NCI-H1417 treated with DMSO at 0.1 percent for 48 hours (cell line): ENCODE measurements at places on chromosomes 11 and 22.

DNA sequence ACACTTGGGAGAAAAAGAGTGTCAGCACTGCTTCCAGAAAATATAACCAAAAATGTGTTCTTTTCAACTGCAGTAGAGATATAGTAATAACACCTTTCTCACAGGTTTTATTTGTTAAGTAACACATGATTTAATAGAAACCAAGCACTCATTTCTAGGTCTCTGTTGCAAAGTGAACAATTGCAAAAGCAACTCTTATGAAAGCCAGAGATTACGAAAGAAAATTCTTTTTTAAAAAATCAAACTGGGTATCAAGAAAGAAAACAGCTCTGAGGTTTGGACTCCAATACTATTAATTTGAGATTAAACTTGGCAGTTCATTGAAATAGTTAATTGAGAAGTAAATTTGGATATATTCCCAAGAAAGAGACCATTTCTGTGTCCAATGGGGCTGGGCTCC is 9.8 kb upstream of the XKR3 start:
- no peak for DNase-seq

DNA sequence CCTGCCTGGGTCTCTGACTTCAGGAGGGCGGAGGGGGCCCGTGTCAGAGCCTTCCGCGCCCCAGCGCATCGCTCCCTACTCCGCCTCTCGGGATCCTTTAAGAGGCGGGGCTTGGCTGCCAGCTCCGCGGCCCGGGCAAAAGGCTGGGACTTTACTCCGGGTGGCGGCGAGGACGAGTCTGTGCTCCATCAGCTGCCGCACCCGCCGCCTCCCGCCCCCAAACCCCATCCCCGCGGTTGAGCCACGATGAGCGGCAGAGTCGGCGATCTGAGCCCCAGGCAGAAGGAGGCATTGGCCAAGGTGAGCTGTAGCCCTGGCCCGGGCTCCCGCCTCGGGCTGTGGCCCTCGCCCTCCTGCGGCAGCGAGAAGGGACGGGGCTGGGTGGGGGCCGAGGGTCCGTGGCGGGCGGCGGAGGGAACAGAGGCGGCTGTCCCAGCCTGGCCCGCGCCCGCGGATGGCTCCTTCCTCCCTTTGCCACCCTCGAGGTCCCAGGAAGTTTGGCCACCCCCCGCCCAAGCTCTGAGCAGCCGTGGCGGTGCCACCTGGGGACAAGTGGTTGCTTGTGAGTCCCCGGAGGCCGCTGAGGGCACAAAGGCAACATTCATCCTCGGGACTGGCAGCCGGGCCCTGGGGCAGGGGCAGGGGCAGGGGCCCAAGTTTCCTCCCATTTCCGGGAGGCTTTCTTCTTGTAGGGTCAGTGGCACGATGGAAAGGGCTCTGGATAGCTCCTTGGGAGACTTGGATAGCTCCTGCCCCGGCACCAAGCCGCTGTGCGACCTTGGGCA is at the start of gene SEC14L2:
SEC14L2 (plus strand) TSS at position 148 of the 785 bp plus-strand sequence; CDS start at position 247, 99 bp downstream.
- DNase-seq, result no peak

GRCh38 chr11:12719221-12719620 is 45.0 kb downstream of the TEAD1 start:
- DNase-seq, result no peak

DNA sequence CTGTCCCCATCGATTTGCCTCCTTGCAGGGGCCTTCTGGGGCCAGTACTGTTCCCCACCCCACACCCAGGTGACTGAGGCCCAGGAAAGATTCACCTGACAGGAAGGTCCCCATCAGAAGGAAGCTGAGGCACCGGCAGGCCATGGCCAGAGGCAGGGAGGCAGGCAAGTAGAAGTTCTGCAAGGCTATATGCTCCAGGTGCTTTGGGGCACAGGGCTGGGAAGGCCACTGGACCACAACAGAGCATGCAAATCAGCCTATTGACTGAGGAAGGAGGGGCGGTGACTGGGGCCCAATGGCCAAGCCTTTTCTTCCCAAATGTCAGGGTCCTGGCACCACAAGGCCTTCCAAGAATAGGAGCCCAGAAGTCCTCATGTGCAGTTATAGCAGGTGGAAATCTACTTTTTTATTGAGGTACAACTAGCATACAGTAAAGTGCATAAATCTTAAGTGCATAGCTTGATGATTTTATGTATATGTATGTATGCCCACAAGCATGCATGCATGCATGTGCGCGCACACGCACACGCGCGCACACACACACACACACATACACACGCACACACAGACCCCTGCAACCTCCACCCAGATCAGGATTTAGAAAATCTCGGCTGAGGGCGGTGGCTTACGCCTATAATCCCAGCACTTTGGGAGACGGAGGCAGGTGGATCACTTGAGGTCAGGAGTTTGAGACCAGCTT is at the start of gene VPREB3:
VPREB3 (minus strand) TSS at position 206 of the 700 bp plus-strand sequence; CDS start at position 144, 62 bp downstream.
- DNase-seq, result no peak

GRCh38 chr11:66333896-66334604 is 2.2 kb downstream of the RIN1 start:
- DNase-seq, result no peak

DNA sequence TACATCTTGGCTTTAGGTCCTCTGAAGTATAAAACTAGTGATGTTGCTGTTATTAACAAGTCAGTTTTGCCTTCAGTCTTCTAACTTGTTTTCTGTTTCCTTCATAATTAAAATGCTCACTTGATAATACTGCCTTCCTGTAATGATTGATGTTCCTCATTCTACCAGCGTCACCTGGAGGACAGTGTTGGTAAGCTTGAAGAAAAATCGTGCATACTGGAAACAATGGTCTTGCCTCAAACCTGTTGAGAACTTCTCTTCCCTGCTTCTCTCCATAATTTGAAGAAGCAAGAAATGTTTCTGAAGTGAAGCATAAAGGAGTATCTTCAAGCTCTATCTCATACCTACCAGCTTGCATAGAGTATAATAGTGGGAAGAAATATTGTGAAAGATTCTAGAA is 3.0 kb downstream of the YWHAH start:
- no peak for DNase-seq

GRCh38 chr11:8002676-8003075 is 15.5 kb downstream of the EIF3F start:
- no peak for DNase-seq

DNA sequence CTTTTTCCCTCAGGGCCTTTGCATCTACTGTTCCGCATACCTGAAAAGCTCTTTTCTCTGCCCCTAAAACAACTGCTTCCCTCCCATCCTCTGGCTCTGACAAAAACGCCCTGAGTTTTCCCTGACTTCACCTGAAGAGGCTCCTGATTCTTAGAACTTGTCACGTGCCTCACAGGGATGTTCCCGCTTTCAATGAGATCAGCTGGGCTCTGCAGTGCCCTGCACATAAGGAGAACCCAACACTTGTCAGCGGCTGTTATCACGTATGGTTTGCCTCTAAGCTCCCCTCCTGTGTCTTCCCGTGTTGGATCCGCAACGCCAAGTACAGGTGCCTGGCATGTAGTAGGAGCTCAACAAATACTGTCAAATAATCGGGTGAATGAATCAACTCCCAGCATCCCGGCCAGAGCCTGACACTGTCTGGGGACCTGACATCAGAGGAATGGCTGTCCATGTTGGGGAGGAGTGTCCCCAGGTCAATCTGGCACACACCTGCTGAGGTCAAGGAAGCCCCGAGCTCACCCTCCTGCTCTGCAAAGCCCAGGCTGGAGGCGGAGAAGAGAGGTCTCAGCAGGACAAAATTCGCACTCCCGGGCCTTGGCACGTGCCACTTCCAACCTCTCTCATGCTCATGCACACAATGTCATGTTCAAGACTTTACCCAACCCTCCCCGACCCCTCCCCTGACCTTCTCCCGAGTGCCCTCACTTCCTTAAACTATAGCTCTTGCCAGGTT is 4.2 kb upstream of the GRK2 start:
- DNase-seq, result no peak

GRCh38 chr22:48749555-48750227 is 1078.0 kb downstream of the BRD1 start:
- DNase-seq, result no peak
